GDM1 (cell line): ENCODE measurements at places on chromosomes 16 and 17.

DNA sequence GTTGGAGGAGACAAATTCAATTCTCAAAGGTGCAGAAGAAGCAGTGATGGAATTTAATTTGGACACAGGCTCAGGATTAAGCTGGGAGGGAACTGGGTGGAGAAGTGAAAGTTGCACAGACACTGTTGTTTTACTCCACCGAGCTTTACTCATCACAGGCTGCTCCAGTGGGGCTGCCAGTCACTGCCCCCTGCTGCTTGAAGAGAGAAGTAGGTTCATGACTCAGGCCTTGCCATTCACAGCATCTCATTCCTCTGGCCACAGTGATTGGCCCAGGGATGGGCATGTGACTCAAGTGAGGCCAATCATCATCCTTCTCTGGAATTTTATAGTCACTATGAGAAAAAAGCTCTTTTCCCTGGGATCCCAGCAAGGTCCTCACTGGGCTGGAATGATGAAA, 11.8 kb downstream of the GNAO1 start:
- no peak for DNase-seq

DNA sequence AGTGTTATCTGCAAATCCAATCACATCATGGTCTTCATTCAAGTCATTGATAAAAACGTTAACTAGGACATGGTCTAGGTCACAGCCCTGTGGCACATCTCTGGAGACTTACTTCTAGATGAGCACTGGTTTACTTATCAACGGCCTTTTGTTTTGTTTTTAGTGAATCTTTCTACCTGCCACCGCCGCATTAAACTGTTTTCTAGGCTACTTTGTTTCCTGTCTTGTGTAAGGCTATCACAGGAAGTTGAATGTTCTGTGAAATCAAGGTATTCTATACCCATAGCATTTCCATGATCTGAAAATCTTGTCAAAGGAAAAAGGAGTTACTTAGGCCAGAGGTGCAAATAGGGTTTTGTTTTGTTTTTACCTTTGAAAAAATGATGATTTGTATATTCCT, 26.9 kb downstream of the SOCS3 start:
- no peak for DNase-seq

DNA sequence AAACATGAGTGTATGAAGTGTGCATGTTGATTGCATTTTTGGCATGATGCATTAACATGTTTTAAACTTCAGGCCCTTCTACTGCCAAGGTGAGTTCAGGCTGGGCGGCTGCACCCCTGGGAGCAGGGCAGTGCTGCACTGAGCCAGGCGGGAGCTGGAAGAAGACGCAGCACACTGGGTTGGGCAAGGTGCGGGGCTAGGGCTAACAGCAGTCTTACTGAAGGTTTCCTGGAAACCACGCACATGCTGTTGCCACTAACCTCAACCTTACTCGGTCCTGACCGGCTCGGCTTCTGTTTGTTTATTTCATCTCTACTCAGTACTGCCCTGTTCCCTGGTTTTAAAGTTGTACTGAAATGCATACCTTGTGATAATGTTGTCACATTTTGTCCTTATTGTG, 61.0 kb downstream of the MAP2K4 start:
- no peak for DNase-seq

- no peak for DNase-seq
Observed at GRCh38 chr16:86584726-86585721, 6.7 kb downstream of the FOXL1 start.

DNA sequence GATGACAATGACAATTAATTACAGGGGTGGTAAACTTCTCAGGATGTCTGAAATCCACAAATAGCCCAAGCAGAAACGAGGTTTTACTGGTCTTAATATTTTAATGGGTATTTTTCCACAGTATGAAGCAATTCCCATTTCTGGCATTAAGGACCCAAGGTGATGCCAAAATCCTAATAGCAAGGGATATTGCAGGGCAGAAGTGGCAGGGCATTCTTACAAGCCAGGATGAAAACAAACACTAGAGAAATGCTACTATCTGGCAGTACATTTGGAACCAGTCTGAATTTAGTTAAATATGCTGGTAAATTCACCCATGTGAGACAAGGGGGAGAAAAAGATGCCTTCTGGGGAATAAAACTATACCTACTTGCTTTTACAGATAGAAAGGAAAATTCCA, 45.2 kb downstream of the RND2 start:
- DNase-seq = no peak

- DNase-seq = no peak
Observed at GRCh38 chr17:29112771-29113295, 67.4 kb downstream of the MYO18A start.

- no peak for DNase-seq
Observed at GRCh38 chr16:66427036-66427860, at the start of gene BEAN1. TSS of gene BEAN1 (plus strand) at chr16:66427295. CDS start at chr16:66437677, 10,382 bp downstream.

GRCh38 chr16:80123189-80123588, 417.6 kb upstream of the DYNLRB2 start:
- DNase-seq = no peak
